ENCODE measurements at places on chromosomes 5 and 9.

DNA sequence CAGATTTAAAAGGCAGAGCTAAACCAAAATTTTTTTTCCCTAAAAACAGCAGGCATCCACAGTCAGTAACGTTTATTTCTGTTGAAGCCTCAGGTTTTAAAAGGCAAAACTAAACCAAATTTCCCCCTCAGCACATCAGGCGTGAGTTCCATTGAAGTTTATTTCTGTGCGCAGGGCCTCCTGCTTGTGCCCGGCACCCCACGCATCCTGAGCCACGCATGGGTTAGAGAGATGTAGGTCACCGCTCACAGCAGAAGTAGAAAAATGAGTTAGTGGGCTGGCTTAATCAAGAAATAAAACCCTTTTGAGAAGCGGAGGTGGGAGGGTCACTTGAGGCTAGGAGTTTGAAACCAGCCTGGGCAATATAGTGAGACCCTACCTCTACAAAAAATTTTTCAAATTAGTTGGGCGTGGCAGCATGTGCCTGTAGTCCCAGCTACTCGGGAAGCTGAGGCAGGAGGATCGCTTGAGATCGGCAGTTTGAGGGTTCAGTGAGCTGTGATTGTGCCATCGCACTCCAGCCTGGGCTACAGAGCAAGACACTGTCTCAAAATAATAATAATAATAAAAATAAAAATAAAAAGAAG, 75.6 kb upstream of the SPIN1 start:
- DNase-seq, result no peak

- DNase-seq, result no peak
Measured at GRCh38 chr9:134976403-134976802, 58.7 kb upstream of the FCN1 start.

DNA sequence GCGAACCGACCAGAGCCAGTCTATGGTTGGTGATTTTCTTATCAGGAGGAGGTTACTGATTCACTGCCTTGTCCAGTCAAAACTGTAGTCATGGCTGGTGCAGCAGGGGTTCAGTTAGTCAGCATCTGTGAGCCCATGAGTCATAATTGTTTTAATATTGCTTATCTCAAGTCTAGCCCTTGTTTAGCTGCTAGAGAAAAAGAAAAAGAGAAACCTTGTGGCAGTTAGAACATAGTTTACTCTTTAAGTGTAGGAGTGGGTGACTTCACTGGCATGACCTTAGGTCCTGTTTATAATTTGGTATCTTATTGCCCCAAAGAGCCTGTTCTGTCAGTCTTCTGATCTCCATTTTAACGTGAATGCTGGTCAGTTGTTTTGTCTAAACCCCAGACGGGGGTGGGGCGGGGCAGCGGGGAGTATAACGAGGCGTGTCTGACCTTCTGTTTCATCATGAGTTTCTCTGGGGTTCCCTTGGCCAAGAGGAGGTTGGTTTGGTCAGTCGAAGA, 76.9 kb upstream of the NFIL3 start:
- DNase-seq, result no peak

- DNase-seq, result no peak
Measured at GRCh38 chr5:132086277-132086794, 12.7 kb downstream of the CSF2 start.

DNA sequence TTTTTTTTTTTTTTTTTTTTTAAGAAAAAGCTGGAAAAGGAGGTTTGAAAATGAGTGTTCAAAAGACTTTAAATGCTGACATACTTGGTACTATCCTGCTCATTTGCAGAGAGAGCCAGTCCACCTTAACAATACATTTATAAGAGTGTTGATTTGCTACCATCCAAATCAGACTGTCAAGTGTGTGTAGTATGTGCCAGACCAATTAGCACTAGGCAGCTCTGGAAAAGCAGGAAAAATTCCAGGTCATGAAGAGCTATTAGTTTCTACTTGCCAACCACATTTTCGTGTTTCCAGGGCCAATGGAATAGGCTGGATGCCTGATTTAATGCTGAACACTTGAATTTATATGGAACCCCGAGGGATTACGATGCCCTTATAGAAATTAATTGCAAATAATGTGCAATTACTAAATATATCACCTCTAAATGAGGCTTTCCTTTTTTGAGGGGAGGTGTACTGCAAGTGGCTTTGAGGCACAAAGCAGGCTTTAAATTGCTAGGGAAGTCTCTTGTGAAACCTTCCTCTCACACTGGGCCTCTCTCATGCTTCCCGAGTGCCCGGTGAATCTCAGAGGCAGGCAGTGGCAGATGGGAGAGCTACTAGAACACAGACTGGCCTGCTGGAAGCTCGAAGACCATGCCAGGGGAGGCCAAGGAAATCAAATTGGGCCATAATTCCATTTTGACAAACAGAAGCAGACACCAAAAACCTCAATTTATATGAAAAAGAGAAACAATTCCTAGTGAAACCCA, 178.7 kb downstream of the PPP2R2B start:
- peak; percentile 92 for DNase-seq

GRCh38 chr5:117082977-117083376, 508.4 kb upstream of the SEMA6A start:
- peak; percentile 74 for DNase-seq

DNA sequence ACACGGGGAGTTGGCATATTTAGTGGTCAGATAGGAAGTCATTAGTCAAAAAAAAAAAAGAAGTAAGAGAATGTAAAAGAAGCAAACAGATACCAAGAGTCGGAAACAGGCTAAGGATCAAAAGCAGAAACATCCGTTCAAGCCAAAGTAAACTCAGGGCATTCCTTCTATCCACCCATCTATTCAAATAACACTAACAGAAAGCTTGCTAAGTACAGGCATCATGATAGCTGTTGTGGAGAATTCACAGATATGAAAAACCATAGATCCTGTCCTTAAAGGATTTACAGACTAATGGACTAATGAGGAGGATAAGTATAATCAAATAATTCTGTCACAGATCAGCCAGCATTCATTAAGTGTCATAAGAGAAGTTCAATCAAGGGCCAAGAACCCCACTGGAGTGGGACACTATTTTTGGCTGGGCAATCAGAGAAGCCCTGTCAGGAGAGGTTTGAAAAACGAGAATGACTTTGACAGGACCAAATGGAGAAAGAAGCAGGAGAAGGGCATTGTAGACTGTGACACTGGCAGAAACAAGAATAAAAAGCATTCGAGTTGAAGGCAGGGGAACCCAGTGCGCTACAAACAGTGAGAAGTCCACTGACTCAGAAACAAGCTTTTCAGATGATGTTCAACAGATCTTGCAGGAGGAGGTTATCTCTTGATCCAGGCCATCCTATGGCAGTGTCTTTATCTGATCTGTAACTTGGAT, 154.2 kb upstream of the TSLP start:
- no peak for DNase-seq

DNA sequence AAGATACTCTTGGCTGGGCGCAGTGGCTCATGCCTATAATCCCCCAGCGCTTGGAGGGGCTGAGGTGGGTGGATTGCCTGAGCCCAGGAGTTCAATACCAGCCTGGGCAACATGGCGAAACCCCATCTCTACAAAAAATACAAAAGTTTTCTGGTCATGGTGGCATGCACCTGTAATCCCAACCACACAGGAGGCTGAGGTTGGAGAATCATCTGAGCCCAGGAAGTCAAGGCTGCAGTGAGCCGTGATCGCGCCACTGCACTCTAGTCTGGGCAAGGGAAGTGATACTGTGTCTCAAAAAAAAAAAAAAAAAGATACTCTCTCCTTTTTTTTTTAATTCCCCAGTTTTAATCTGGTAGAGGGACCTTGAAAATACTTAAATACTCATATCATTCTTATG, 15.0 kb downstream of the ANKRD33B start:
- no peak for DNase-seq

GRCh38 chr9:134252084-134252830, 74.0 kb upstream of the RXRA start:
- DNase-seq, result no peak

- no peak for DNase-seq
Measured at GRCh38 chr5:6576861-6577501, 55.9 kb downstream of the NSUN2 start.

- no peak for DNase-seq
Measured at GRCh38 chr9:75950998-75951397, 60.5 kb downstream of the PCSK5 start.

DNA sequence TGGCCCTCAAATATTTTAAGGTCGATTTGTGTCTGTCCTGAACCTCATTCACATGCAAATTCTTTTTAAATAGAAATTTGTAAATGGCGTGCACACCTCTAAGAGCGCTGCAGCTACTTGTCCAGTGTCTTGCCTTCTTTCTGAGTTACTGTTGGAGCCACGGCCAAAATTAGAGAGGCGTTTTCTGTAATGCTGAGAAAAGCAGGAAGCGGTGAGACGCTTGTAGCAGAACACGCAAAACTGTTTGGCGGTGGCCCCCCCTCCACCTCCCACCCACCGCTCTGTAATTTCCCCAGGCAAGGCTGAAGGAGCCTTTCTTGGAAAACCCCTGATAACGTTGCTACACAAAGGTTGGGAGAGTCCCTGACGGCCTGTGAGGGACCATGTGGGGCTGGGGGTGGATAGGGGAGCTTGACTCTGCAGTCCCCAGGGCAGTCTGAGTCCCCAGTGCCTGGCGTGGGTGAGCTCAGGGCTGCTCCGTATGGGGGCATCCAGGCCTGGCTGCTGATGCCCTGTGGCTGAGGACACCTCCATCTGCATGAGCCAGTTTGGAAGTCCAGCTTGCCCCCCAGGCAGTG, 96.5 kb downstream of the GADD45G start:
- DNase-seq, result no peak

- no peak for DNase-seq
Measured at GRCh38 chr5:151227918-151228447, 4.1 kb upstream of the CCDC69 start.

All from spinal cord (tissue), 10 donors.